ENCODE measurements at places on chromosomes 3 and 15.
A peak's percentile ranks its signal among the peaks of the same experiment; 100 is the strongest.

GRCh38 chr3:105281989-105282388 lies 84.7 kb upstream of the ALCAM start:
- no peak for DNase-seq

DNA sequence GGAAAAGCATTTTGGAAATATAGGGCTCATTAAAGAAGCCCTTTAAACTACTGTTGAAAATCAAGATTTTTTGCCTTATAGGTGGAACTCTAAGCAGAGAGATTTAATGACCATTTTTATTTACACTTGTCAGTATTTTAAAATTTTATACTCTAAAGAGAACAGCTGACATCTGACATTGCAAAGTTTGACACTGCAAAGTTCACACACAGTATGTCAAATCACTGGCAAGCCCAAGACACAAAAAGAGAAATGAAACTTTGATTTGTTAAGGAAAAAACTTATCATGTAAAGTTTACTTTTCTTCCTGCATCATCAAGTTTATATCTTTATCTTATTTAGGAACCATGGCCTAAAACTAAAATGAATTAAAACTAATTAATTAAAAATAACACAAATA lies 40.2 kb downstream of the DPH6 start:
- no peak for DNase-seq

DNA sequence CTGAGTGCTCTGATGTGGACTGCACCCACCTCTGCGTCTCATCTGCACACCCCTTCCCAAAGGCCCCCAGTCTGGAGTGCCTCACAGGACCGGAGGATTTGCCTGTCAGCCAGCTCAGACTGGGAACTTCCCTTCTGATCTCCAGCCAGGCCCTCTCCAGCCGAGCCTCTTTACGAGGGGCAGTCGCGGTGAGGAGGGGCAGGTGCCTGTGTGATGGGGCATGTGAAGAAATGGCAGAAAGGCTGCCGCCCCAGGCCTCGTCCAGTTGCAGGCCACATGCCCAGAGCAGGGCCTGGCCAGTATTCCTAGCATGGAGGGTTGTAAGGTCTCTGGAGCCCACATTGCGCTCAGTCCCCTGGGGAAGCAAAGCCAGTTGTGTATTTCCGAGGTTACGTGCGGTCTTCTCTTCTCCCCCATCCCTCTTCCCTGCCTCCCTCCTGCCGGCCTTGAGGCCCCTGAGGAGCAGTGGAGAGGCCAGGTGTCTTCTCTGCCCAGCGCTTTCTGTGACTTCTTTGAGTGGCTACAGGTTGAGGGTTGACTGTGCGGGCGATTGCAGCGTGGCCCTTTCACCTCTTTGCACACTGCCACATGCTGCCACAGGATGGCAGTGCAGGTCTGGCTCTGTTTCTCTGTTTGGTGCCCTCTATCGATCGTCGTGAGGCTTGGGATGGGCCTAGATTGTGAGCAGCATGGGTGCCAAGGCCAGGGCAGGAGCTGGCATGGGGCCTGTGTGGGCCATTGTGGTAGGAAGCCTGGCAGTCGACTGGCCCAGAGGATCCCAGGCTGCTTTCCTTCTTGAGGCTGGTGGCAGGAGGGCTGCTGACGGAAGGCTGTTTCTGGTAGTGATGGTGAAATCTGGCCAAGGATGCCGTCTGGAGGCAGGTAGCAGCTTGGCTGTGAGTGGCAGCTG lies 5.3 kb downstream of the CLK3 start:
- peak; percentile 60 for DNase-seq

DNA sequence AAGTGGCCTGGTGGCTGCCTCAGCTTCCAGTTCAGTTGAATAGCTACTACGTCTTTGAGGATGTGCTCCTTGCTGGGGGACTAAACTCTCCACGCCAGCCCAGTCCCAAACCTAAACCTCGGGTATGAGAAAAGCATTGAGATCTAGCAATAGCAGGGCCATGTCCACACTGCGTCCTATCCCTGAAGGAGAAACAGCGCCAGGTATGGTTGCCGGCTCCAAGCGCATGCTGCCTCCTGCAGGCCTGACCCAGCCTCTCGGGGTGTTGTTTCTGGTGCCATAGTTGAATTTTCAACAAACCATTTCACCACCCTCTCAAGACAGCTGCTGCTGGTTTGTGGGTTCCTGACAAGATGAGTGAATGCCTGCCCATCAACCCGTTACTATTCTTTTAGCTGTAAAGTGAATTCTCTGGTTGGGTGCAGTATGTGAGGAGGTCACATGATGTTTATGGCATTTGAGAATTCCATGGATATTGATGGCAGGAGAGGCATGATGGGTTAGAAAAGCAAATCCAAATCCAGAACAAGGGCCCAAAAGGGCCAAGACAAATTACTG lies 13.0 kb upstream of the SLC28A1 start:
- DNase-seq: no peak

- no peak for DNase-seq
These were observed 197.4 kb upstream of the RGMA start for GRCh38 chr15:93286446-93286845.

DNA sequence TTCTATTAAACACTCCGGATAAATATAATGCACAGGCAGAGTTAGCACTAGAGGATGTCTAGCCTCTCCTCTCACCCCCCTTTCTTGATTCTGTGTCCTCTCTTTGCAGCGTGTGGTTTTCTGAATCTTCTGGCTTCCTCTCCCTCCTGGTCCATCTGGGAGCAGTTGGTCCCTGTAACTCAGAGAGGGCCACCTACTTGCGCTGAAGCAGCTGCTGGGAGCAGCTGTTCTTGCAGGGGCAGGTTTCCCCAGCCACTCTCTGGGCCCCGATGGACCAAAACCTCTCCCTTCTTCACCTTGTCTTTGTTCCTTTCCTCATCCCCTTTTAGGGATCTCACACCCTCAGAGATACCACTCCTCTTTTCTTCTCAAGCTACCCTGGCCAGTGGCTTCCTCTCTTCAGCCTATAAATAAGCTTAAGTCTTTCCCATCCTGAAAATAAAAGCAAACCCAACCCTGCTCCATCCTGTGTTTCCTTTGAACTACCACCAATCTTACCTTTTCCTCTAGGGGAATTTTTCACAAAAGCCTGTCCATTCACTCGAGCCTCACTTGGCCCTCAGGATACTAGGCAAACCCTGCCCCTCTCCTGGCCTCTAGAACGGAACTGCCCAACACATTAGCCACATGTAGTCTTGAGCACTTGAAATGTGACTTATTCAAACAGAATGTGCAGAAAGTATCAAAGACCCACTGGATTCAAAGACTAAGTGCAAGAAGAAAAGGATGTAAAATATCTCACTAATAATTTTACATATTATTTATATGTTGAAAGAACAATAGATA lies 59.7 kb downstream of the STARD5 start:
- DNase-seq: no peak

GRCh38 chr3:79255702-79256101 lies 512.1 kb downstream of the ROBO1 start:
- no peak for DNase-seq

- no peak for DNase-seq
These were observed 29.9 kb downstream of the ATP13A5 start for GRCh38 chr3:193348686-193349085.

DNA sequence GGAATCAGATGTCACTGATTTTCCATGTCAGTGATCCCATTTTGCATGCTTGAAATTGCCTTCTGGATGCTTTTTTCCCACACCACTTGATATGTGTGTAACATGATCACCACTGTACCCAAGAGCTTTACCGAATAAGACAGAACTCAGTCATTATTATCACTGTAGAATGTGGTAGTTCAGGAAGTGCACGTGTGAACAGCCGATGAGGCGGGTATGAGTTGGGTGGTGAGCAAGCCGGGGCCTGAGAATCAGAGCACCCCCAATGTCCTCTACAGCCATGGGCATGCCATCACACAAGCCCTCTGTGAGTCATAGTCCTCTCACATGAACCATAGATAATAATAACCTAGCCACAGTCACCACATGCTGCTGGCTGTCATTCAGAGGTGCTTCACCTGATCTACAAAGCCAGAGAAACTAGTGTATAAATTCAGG lies 470.8 kb downstream of the SOX2 start:
- no peak for DNase-seq

GRCh38 chr15:39998511-39999077 lies 40.4 kb downstream of the SRP14 start:
- DNase-seq: no peak

GRCh38 chr3:146491303-146491702 lies 21.9 kb upstream of the PLSCR2 start:
- no peak for DNase-seq

DNA sequence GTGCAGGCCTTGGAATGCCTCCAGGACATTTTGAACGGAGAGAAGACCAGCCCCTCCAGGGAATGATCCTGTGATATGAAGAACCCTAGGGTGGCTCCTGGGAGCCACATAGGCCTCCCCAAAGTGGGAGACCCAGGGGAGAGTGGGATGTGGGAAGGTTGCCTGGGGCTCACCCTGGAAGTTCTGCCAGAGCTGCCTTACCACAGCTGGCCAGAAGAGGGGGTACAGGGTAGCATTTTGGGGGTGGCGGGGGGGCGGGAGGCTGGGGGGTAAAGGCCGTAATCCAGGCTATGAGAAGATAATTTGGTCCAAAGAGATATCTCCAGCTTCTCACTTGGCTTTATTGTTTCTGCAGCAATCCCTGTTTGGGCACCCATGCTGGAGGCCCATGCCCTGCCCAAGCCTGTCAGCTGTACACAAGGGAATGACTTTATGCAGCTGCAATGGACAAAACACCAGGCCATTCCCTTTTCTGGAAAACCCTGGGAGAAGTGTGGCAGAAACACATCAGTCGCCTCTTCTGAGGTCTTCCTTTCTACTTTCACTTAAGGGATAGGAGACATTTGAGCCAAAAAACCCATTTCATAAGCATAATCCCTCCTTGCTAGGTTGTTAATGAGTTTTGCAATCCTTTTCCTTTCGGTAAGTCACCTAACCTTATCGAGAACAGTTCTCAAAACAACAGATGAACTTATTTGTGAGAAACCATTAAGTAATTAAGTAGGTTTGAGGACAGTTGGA lies 11.0 kb upstream of the MUSTN1 start:
- no peak for DNase-seq

- DNase-seq: no peak
These were observed 417.0 kb upstream of the TPM1 start for GRCh38 chr15:62625429-62626033.

GRCh38 chr15:92565351-92566125 lies 90.0 kb downstream of the FAM174B start:
- DNase-seq: no peak

- no peak for DNase-seq
These were observed 75.7 kb upstream of the CHRNA7 start for GRCh38 chr15:31954374-31955172.

- DNase-seq: no peak
These were observed 424.9 kb downstream of the MECOM start for GRCh38 chr3:169238562-169238961.
